ENCODE measurements at places on chromosomes 3 and 15. TPM values are rescaled to one million over a fixed set of nuclear protein-coding genes. Genes with fewer than 3 reads are reported as not detected.
A peak's percentile ranks its signal among the peaks of the same experiment; 100 is the strongest.

DNA sequence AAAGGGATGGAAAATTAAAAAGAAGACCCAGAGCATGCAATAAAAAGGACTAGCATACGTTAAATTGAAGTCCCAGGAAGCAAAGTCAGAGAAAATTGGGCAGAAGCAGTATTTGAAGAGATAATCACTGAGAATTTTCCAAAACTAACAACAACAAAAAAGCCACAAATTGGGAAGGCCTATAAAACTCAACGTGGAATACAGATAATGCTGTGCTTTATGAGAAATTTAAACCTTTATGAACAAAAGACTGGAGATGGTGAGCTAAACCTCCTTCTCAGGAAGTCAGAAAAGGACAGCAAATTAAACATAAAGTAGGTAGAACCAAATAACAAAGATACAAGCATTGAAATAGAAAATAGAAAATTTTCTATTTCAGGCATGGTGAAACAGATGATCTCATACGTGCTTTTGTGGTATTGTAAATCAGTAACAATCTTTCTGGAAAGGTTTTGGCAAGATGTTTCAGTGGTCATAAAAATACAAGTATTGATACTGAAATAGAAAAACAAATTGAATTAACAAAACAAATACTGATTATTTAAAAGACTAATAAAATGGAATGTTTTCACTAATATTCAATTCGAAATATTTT is 55.6 kb downstream of the LYSMD4 start:
- peaks cover 5% of the 10 kb centered on the region for H3K36me3 ChIP-seq
- H3K4me1 ChIP-seq = peaks cover 12% of the 10 kb centered on the region
- H3K27ac ChIP-seq = peak overlapping the region; percentile 30
- H3K27me3 ChIP-seq = no peaks in the 10 kb centered on the region
- H3K4me3 ChIP-seq = no peak overlapping the region

DNA sequence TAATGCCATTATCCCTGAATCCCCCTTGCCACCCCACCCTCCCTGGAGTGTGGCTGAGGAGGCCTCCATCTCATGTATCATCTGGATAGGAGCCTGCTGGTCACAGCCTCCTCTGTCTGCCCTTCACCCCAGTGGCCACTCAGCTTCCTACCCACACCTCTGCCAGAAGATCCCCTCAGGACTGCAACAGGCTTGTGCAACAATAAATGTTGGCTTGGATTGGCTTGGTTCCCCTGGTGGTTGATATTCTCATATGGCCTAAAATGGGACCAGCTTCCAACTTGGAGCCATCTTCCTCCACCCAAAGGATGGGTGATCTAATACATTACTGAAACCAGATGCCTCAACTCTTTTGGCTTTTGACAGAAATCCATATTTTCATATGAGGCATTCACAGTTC is 34.9 kb downstream of the VIPR1 start:
- peaks cover 8% of the 10 kb centered on the region for H3K4me1 ChIP-seq
- DNase-seq = no peak
- no peaks in the 10 kb centered on the region for H3K36me3 ChIP-seq
- no peak overlapping the region for H3K27ac ChIP-seq

Gene LRTM1
- total RNA-seq = not detected

- H3K36me3 ChIP-seq = no peaks in the 10 kb centered on the region
- DNase-seq = no peak
These were observed 114.5 kb upstream of the GOLGA8J start for GRCh38 chr15:29968099-29968894.

Gene SI
- total RNA-seq = not detected

Gene SPINK8
- total RNA-seq = not detected

- peak overlapping the region; percentile 78 for H3K4me3 ChIP-seq
- no peaks in the 10 kb centered on the region for H3K27me3 ChIP-seq
- peak overlapping the region; percentile 78 for H3K27ac ChIP-seq
- no peak for DNase-seq
These were observed 714 bp downstream of the ECT2 start for GRCh38 chr3:172751175-172751704.

GRCh38 chr3:126342991-126343648 is 14.1 kb downstream of the KLF15 start:
- H3K4me1 ChIP-seq = no peaks in the 10 kb centered on the region
- H3K36me3 ChIP-seq = no peaks in the 10 kb centered on the region
- no peak overlapping the region for H3K4me3 ChIP-seq
- peak; percentile 13 for DNase-seq
- H3K27ac ChIP-seq = peak overlapping the region; percentile 41

Gene FBXW12
- total RNA-seq = not detected

Gene C2CD4A
- not detected for total RNA-seq

- no peaks in the 10 kb centered on the region for H3K27me3 ChIP-seq
- H3K4me1 ChIP-seq = peaks cover 8% of the 10 kb centered on the region
- peaks cover 55% of the 10 kb centered on the region for H3K36me3 ChIP-seq
- H3K4me3 ChIP-seq = no peak overlapping the region
- no peak overlapping the region for H3K27ac ChIP-seq
- no peak for DNase-seq
These were observed 49.3 kb downstream of the GRIP2 start for GRCh38 chr3:14490831-14491230.

DNA sequence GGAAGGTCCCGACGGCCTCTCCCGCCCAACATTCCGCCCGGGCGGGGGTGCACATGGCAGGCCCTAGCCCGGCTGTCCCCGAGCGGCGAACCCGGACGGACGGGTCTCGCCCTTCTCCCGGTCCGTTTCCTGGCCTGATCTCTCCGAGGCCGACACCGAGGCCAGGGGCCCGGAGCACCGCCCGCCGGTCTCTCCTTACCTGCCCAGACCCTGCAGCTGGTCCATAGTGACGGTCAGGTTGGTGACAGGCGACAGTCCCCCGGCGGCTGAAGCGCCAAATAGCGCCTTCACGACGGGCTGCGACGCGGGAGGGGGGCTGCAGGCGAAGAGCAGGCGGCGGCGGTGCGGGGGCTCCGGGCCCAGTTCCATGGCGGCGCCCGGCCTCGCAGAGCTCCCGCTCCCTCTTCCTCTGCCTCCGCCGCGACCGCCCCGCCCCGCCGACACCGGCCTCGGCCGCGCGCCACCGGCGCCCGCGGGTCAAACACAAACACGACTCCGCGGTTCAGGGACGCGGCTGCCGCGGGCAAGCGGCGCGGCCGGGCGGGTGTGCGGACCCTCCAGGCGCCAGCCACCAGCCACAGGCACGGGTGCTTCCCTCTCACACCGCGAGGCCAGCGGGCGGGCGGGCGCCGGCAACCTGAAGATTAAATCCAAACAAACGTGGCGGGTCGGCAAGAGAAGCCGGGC is 495 bp downstream of the CDC25A start:
- H3K27me3 ChIP-seq = no peaks in the 10 kb centered on the region
- no peaks in the 10 kb centered on the region for H3K4me1 ChIP-seq

DNA sequence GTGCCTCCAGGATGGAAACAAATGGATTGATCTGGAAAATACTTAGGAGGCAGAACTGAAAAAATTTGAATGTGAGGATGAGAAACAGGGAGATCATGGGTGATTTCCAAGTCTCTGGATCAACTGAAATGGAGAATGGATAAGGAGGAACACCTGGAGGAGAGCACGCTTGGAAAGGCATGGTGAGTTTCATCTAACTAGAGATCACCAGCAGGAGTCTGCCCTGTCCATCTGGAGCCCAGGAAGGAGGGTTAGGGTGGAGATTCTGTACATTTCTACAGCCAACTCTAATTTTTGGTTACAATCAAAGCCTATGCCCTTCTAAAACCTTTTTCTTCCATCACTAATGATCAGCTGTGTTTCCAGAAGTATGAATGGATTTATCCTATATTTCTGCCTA is 995.9 kb upstream of the CFAP20DC start:
- no peak overlapping the region for H3K4me3 ChIP-seq
- no peak overlapping the region for H3K27ac ChIP-seq
- no peaks in the 10 kb centered on the region for H3K36me3 ChIP-seq
- DNase-seq = no peak
- no peaks in the 10 kb centered on the region for H3K4me1 ChIP-seq

Gene SLC51A
- not detected for total RNA-seq

Gene NUDT16
- total RNA-seq = 46.6 TPM

DNA sequence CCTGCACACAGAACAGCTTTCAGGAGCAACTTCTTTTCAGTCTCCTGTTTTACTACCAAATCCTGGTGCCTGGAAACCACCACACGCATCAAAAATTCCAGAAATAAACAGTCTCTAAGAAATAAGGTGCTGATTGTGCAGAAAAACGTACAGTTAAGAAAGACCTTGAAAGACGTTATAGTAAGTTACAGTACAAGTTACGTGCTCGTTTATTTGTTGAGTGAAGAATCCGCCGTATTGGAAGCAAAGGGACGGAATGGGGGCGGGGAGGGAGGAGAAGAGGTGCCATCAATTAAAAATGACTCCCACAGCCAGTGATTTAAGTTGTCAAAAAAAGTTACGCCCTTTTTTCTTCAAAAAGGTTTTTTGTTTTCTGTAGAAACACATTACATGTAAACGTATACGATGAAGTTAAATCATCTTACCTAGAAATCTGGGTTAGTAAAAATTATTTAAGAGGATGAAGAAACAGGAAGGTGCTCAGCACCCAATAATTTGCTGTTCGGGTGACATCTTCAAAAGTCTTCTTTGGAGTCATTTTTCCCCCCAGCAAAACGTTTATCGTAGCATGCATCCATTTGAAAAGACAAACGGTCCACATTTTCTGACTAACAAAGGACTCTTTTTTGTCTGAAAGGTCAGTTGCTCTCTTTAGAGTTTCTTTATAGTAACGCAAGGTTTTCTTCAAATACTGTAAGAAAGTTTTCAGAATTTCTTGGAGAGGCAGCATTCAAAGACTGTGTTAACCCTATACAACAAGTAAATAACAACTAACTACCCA is 782 bp upstream of the UACA start:
- peak overlapping the region; percentile 94 for H3K4me3 ChIP-seq
- H3K36me3 ChIP-seq = no peaks in the 10 kb centered on the region
- H3K27ac ChIP-seq = peak overlapping the region; percentile 97
- H3K27me3 ChIP-seq = no peaks in the 10 kb centered on the region

- no peaks in the 10 kb centered on the region for H3K27me3 ChIP-seq
- H3K27ac ChIP-seq = no peak overlapping the region
These were observed 26.7 kb upstream of the LRTM1 start for GRCh38 chr3:54954521-54954920.

DNA sequence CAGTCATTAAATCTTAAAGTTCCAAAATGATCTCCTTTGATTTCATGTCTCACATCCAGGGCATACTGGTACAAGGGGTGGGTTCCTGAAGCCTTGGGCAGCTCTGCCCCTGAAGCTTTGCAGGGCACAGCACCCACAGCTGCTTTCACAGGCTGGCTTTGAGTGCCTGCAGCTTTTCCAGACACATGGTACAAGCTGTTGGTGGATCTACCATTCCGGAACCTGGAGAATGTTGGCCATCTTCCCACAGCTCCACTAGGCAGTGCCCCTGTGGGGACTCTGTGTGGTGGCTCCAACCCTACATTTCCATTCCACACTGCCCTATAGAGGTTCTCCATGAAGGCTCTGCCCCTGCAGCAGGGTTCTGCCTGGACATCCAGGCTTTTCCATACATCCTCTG is 211.1 kb upstream of the THBS1 start:
- no peak overlapping the region for H3K4me3 ChIP-seq
- H3K27me3 ChIP-seq = no peaks in the 10 kb centered on the region
- H3K4me1 ChIP-seq = no peaks in the 10 kb centered on the region
- no peaks in the 10 kb centered on the region for H3K36me3 ChIP-seq
- H3K27ac ChIP-seq = no peak overlapping the region
